ENCODE measurements at places on chromosomes 12 and 14.
A peak's percentile ranks its signal among the peaks of the same experiment; 100 is the strongest.

- H3K36me3 ChIP-seq = no peaks in the 10 kb centered on the region
- H3K27ac ChIP-seq = no peak overlapping the region
- H3K27me3 ChIP-seq = no peaks in the 10 kb centered on the region
- no peak overlapping the region for H3K4me3 ChIP-seq
Measured at GRCh38 chr12:80189241-80189640, 89.9 kb downstream of the OTOGL start.

- H3K4me1 ChIP-seq = peaks cover 8% of the 10 kb centered on the region
- H3K4me3 ChIP-seq = no peak overlapping the region
- H3K27ac ChIP-seq = no peak overlapping the region
- DNase-seq = no peak
Measured at GRCh38 chr12:15601210-15601800, 187.9 kb downstream of the EPS8 start.

DNA sequence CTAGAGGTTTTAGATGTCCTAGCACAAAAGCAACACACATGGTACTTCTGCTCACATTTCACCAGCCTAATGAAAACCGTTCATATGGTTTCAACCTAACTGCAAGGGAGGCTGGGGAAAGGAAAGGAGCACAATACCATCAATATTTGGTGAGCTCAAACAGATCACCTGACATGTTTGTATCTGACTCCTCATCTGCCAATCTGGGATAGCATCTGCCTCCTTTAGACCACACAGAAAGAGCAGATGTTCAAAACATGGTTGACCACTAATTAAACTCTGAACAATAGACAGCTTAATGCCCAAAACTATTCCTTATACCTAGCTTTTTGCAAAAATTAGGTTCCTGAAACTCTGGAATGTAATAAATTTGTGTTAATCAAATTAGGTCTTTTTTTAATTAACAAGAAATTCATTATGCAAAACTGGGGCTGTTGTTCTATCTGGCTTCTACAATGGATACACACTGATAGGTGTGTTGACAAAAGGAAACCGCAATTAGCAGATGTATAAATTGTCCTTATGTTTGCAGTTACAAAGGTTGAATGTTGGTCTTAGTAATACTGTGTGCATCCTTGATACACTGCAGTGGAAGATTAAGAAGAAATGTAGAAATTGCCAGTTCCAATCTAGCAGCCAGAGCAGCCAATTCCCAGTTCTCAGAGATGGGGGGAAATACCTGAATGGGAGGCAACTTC lies 89.3 kb downstream of the DUSP6 start:
- H3K4me3 ChIP-seq = no peak overlapping the region
- no peak overlapping the region for H3K27ac ChIP-seq
- no peaks in the 10 kb centered on the region for H3K27me3 ChIP-seq
- peaks cover 8% of the 10 kb centered on the region for H3K4me1 ChIP-seq

- H3K36me3 ChIP-seq = no peaks in the 10 kb centered on the region
- DNase-seq = no peak
- no peaks in the 10 kb centered on the region for H3K27me3 ChIP-seq
- no peak overlapping the region for H3K4me3 ChIP-seq
- H3K27ac ChIP-seq = no peak overlapping the region
- H3K4me1 ChIP-seq = peaks cover 22% of the 10 kb centered on the region
Measured at GRCh38 chr12:52066346-52067080, 3.3 kb upstream of the ATG101 start.

GRCh38 chr12:42695490-42695995 lies 106.0 kb upstream of the PRICKLE1 start:
- no peak overlapping the region for H3K4me3 ChIP-seq
- no peak for DNase-seq
- H3K36me3 ChIP-seq = no peaks in the 10 kb centered on the region
- no peaks in the 10 kb centered on the region for H3K4me1 ChIP-seq

DNA sequence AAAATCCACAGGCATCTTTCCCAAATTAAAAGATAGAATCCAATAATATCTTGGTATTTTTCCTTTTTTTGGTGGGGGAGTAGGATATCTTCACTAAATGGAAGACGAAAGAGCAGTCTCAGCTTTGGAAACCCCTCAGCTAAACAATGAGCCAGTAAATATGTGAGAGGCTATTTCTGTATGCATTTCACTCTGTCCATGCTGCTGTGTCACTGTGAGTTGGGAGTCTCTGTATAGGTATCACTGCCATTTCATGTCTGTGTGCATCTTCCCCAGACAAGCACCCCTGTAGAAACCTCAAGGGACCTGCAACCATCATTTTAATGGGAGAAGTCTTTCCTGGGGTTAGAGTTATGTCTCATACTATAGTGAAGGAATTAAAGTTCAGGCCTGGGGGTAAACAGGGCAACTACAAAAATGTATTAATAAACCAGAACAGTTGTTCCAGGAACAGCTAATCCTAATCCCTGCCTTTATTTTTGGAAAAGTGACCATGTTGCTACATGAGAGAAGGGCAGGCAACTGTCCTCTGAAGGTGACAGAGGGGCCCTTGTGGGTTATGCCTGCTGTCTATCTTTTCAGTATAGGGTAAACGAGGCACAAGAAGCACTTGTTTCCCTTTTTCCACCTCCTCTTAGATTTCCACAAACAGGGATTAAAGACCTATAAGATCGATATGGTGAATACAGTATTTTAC lies 11.3 kb upstream of the STAC3 start:
- peaks cover 5% of the 10 kb centered on the region for H3K4me1 ChIP-seq
- H3K4me3 ChIP-seq = no peak overlapping the region
- no peak for DNase-seq
- H3K27me3 ChIP-seq = no peaks in the 10 kb centered on the region
- no peak overlapping the region for H3K27ac ChIP-seq

DNA sequence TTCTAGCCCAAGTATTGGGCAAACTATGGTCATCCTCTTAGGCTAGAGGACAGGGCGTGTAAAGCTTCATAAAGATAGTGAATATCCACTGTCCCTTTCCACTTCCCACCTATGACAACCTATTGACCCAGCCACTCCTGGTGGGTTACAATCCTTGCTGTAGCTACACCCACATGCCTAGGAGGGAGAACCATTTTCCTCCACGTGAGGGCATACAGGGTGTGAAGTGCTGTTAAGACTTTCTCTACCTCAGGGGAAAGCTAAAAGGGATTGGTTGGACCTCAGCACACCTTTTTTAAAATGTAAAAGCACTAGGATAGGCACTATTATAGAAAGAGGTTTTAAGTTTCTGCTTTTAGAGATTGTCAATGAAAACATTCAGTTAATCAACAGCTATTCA lies 124.4 kb downstream of the TPH2 start:
- no peak overlapping the region for H3K27ac ChIP-seq
- H3K36me3 ChIP-seq = no peaks in the 10 kb centered on the region
- DNase-seq = no peak
- H3K4me3 ChIP-seq = no peak overlapping the region
- H3K27me3 ChIP-seq = no peaks in the 10 kb centered on the region

GRCh38 chr14:49036984-49037516 lies 549.1 kb downstream of the RPS29 start:
- no peak overlapping the region for H3K27ac ChIP-seq
- H3K4me3 ChIP-seq = no peak overlapping the region
- H3K27me3 ChIP-seq = no peaks in the 10 kb centered on the region
- no peaks in the 10 kb centered on the region for H3K36me3 ChIP-seq
- H3K4me1 ChIP-seq = no peaks in the 10 kb centered on the region
- DNase-seq = no peak

- H3K4me1 ChIP-seq = peaks cover 28% of the 10 kb centered on the region
- no peaks in the 10 kb centered on the region for H3K36me3 ChIP-seq
- no peaks in the 10 kb centered on the region for H3K27me3 ChIP-seq
- H3K27ac ChIP-seq = no peak overlapping the region
- no peak for DNase-seq
Measured at GRCh38 chr12:108667349-108667748, 33.7 kb upstream of the SELPLG start.

DNA sequence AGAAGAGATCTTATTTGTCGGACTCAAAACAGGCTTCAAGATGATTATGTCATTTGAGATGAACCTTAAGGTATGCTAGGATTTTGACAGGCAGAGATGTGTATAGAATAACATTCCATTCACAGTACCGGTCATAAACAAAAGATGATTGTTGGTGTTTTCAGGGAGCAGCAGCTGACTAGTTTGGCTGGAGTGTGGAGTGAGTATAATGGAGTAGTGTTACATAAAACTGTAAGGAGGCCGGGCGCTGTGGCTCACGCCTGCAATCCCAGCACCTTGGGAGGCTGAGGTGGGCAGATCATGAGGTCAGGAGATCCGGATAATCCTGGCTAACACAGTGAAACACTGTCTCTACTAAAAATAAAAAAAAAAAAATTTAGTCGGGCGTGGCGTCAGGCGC lies 23.9 kb downstream of the SERPINA10 start:
- H3K27ac ChIP-seq = no peak overlapping the region
- no peaks in the 10 kb centered on the region for H3K36me3 ChIP-seq
- no peak overlapping the region for H3K4me3 ChIP-seq
- no peaks in the 10 kb centered on the region for H3K4me1 ChIP-seq
- no peaks in the 10 kb centered on the region for H3K27me3 ChIP-seq

DNA sequence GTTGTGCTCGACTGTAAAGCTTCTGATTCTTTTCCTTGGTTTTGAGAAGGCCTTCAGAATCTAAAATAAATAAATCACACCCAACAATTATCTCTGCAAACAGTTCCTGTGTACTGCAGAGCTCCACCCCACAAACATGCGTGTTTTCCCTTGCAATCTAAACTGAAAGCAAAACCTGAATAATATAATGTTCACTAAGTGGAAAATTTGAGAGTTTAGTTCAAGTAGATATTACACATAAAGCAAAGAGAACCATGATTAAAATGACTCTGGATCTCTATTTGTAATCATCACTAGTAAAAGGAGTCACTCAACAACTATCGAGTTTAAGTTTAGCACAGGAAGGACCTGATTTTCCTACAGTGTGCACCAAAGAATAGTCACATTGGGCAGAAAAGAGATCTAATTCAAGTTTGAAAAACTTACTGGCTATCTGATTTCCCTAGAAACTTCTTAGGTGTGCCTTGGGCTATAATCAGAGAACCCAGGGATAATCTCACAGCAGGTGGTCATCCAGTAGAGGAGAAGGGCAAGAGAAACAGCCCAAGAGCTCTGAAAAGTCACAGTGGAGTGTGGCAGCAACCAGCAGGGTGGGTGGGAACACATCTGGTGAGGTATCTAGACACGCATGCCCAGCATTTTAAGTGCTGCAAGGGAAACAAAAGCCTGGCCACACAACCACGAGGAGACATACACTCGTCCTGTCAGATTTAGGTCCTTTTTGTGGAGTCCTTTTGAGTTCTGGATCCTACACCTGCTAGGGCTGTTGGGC lies 25.4 kb downstream of the ATG14 start:
- no peaks in the 10 kb centered on the region for H3K4me1 ChIP-seq
- peak overlapping the region; percentile 65 for H3K27ac ChIP-seq
- no peak overlapping the region for H3K4me3 ChIP-seq
- H3K36me3 ChIP-seq = peaks cover 68% of the 10 kb centered on the region
- no peak for DNase-seq
- H3K27me3 ChIP-seq = no peaks in the 10 kb centered on the region

GRCh38 chr14:74886001-74886400 lies 4.3 kb downstream of the DLST start:
- no peak overlapping the region for H3K4me3 ChIP-seq
- peaks cover 39% of the 10 kb centered on the region for H3K36me3 ChIP-seq
- no peak for DNase-seq
- H3K27ac ChIP-seq = peak overlapping the region; percentile 13

GRCh38 chr14:60573943-60574495 lies 65.1 kb downstream of the SIX6 start:
- H3K4me3 ChIP-seq = no peak overlapping the region
- no peaks in the 10 kb centered on the region for H3K4me1 ChIP-seq
- no peaks in the 10 kb centered on the region for H3K27me3 ChIP-seq

GRCh38 chr14:33307691-33308251 lies 369.1 kb downstream of the NPAS3 start:
- H3K36me3 ChIP-seq = no peaks in the 10 kb centered on the region
- H3K27me3 ChIP-seq = no peaks in the 10 kb centered on the region
- no peak overlapping the region for H3K4me3 ChIP-seq
- no peaks in the 10 kb centered on the region for H3K4me1 ChIP-seq
- DNase-seq = no peak

GRCh38 chr14:88281447-88281846 lies 41.6 kb downstream of the KCNK10 start:
- peak overlapping the region; percentile 43 for H3K27ac ChIP-seq
- H3K4me3 ChIP-seq = no peak overlapping the region
- H3K36me3 ChIP-seq = no peaks in the 10 kb centered on the region
- H3K4me1 ChIP-seq = no peaks in the 10 kb centered on the region
- peak; percentile 40 for DNase-seq

DNA sequence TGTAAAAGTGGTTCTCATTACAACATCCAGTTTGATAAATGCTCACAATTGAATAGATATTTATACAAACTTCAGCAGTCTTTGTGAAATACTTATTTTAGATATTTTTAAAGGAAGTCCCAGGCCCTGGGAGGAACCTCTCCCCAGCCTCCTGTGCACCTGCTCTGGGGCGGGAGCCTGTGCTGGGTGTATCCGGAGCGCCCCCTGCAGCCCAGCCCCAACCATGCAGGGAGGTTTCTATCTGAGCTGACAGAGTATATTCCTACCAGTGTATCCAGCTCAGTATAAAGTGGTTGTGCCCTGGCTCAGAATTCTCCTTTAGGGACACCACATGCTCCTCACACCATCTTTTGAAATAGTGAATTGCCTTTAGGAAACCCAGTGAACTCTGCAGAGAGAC lies 851.8 kb downstream of the TMEM121 start:
- H3K4me3 ChIP-seq = no peak overlapping the region
- H3K4me1 ChIP-seq = no peaks in the 10 kb centered on the region
- no peaks in the 10 kb centered on the region for H3K27me3 ChIP-seq
- H3K36me3 ChIP-seq = no peaks in the 10 kb centered on the region

DNA sequence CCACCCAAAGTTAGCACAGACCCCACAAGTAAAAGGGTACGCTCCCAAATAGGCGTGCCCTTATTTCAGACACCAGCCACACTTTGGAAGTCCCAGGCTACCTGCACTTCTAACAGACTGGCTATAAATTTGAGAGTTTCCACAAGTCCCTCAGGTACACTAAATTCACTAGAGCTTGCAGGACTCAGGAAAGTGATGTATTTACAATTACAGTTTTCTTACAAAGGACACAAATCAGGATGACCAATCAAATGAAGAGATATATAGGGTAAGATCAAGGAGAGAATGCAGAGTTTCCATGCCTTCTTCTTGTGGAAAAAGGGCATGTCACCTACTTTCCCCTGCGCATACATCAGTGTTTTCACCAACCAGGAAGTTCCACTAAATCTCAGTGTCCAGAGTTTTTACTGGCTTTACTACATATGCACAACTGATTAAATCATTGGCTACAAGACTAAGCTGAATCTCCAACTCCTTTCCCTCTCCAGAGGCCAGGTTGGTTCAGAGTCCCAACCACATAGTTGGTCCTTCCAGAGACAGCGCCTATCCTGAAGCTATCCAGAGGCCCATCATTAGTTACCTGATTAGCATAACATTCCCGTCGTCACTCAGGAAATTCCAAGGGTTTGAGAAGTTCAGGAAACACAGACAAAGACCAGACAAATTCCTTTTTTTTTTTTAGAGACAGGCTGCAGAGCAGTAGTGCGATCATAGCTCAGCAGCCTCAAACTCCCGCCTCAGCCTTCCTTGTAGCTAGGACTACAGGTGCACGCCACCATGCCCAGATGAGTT lies 84.2 kb downstream of the DENND5B start:
- peaks cover 20% of the 10 kb centered on the region for H3K4me1 ChIP-seq
- H3K36me3 ChIP-seq = no peaks in the 10 kb centered on the region
- no peak for DNase-seq
- H3K27ac ChIP-seq = no peak overlapping the region

GRCh38 chr14:63282997-63283883 lies 35.5 kb downstream of the GPHB5 start:
- peaks cover 4% of the 10 kb centered on the region for H3K36me3 ChIP-seq
- no peak overlapping the region for H3K4me3 ChIP-seq
- peaks cover 32% of the 10 kb centered on the region for H3K4me1 ChIP-seq
- peak overlapping the region; percentile 8 for H3K27ac ChIP-seq

Measured in stomach (tissue), 19 donors.